ENCODE measurements at places on chromosomes 2 and 18. TPM values are rescaled to one million over a fixed set of nuclear protein-coding genes. Genes with fewer than 3 reads are reported as not detected.

Gene SLC9A2
- not detected for total RNA-seq

Gene NEURL3
- total RNA-seq, result 0.87 TPM

Gene CD207
- not detected for total RNA-seq

Gene RAMP1
- total RNA-seq, result 0.97 TPM

DNA sequence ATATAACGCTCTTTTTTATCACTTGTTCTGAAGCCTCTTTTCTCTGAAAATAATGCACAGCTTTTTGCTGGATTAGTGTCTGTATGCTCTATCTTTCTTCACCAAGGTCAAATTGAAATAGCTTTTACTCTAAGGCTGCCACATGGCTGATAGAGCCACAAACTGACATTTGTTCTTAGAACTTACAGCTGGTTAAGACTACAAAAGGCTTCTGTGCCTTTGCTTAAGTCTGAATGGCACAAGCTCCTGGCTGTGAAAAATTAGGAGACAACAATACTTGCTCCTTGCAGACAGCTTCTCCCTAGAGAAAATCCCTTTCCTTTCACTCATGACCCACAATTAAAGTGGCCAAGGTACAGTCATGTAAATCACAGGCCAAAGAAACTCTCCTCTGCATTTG, 515.3 kb downstream of the DSC3 start:
- no peak for DNase-seq

Gene KCNS3
- 0.19 TPM for total RNA-seq

DNA sequence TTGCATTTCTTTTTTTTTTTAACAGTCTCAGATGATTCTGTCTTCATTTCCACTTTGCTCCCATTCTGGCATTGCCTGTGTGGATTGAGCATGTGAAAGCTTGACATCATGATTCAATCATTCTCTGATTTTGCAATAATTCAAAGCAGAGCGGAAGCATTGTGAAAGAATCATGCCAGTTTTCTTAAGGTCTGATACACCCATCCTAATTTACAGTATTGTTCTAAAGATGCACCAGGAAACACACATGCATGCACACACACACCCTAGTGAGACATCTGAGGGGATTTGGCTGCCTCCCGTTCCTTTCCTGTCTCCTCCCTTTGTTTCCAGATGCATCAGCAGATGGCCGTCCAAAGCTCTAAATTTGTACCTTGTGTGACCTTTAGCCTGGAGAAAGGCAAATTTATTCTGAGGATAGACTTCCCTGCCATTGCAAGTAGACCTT, 97.3 kb downstream of the FMNL2 start:
- no peak for DNase-seq

Gene ALPP
- not detected for total RNA-seq

Gene FIGN
- total RNA-seq, result not detected

GRCh38 chr2:159214325-159214865, 72.1 kb downstream of the WDSUB1 start:
- DNase-seq, result no peak

- no peak for DNase-seq
Observed at GRCh38 chr2:159545085-159545484, 71.3 kb downstream of the BAZ2B start.

Gene GAREM2
- total RNA-seq, result 2.8 TPM

Gene POTEC
- not detected for total RNA-seq

DNA sequence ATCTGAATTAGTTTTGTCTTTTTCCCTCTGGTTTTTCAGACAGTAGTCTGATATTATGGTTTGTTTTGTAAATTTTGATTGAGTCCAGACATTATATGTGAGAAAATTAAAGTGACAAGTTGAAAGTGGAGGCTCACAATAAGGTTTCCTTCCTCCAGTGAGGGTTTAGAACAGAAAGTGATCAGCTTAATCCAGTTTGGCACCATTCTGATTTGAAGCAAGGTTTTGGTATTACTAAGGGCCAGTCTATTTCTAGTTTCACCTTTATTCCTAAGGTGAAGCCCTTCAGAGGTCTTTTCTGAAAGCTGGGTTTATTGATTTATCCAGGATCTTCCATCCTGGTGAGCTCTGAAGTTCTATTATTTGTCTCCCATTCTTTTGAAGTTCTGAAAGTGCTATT, 68.7 kb downstream of the CDC42EP3 start:
- DNase-seq, result no peak

- DNase-seq, result no peak
Observed at GRCh38 chr2:182321096-182321495, 105.7 kb downstream of the PDE1A start.

DNA sequence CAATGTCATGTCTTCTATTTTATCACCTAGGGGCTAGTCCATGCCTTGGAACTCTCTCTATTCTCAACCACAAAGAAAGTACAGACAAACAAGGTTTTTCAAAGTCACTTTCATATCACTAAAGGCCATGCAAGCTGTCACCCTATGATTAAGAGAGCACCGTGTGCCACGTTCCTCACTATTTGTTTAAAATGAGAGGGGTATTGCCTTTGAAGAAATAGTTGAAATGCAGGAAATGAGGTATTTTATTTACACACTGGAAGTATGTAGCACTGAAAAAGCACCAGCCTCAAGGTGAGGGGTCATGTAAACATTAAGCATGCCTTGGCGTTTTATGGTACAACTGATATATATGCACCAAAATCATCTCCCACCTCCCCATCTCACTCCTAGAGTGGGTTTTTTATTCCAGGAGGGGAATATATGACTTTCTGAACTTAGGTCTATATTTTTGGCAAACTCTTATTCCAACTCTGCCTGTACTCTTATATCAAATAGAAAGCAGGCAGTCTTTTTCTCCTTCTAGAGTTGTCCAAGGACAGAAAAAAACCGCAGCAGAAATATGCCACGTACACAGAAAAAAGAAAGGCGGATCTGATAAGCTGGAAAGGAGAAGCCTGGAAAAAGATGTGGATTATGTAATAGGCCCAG, 53.5 kb downstream of the VSNL1 start:
- DNase-seq, result no peak

DNA sequence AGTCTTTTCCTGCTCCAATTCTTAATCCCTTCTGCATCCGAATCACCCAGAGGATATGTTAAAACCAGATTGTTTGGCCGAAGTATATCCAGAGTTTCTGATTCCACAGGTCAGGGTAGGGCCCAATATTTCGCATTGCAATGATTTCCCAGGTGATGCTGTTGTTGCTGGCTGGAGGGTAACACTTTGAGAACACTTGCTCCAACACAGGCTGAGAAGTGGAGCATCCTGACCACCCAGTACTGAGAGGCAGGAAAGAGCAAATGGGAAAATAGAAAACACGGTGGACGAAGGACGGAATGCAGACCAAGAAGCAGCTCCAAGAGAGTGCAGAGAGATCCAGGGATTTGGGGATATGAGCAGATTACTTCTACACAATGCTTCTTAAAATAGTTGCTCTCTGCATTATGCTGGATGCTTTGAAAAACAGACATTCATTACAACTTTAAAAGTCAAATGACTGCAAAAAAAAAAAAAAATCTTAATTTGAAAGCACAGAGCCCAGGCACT, 362.2 kb upstream of the SLC14A2 start:
- DNase-seq, result no peak

GRCh38 chr18:2589345-2590068, 18.1 kb downstream of the NDC80 start:
- DNase-seq, result no peak

Gene ERFE
- not detected for total RNA-seq

Gene MYO5B
- 0.02 TPM for total RNA-seq

GRCh38 chr2:182652326-182652725, 63.7 kb upstream of the DNAJC10 start:
- peak; percentile 56 for DNase-seq

GRCh38 chr2:174916270-174916930, 88.8 kb downstream of the CHN1 start:
- no peak for DNase-seq

Gene CELF4
- not detected for total RNA-seq

Gene TMEM18
- 21.8 TPM for total RNA-seq

GRCh38 chr2:121149384-121149783, 135.6 kb downstream of the TFCP2L1 start:
- no peak for DNase-seq

- DNase-seq, result no peak
Observed at GRCh38 chr2:121246704-121247255, 38.2 kb downstream of the TFCP2L1 start.

DNA sequence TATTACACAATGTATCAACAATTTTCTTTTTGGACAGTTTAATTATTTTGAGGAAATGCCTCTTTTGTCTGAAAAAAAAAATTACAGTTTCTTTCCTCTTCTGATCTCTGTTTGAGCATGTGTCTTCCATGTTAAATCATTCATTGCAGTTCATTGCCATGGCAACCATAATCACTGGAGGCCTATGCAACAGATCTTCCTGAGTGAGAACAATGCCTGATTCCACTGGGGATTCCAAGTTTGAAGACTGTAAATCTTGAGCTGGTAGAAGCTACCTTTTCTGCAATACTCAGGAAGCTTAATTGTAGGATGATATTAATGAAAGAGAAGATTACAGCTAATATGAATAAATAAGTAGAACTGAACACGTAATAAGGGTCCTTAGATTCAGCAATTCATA, 721.4 kb upstream of the CNTNAP5 start:
- no peak for DNase-seq

- DNase-seq, result no peak
Observed at GRCh38 chr2:69977906-69978482, 16.6 kb upstream of the ASPRV1 start.

DNA sequence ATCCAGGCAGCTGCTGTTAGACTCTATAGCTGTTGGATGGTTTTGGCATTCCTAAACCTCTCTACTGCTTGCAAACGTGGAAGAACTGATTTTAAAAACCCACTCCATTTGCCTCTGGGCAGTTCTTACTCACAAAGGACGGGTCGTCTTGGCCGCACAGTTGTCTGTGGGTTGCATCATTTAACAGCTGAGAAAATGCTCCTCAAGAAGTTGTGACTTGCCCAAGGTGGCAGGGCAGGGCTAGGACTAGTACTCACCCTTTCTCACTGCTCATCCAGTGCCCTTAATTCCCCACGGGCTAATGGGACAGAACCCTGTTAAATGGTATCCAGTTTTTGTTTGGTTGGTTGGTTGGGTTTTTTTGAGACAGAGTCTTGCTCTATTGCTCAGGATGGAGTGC, 997 bp upstream of the DRC1 start:
- DNase-seq, result no peak
